T-helper 17 cell (primary cell): ENCODE measurements at places on chromosomes 6 and 20.

GRCh38 chr6:81063891-81064290 is 688.6 kb downstream of the TENT5A start:
- no peaks in the 10 kb centered on the region for H3K36me3 ChIP-seq
- no peaks in the 10 kb centered on the region for H3K4me1 ChIP-seq
- DNase-seq, result no peak
- no peak overlapping the region for H3K4me3 ChIP-seq
- no peak overlapping the region for H3K27ac ChIP-seq

GRCh38 chr6:170006900-170007467 is 255.6 kb downstream of the ERMARD start:
- H3K27me3 ChIP-seq, result peaks cover 33% of the 10 kb centered on the region
- H3K4me1 ChIP-seq, result no peaks in the 10 kb centered on the region
- DNase-seq, result no peak
- H3K4me3 ChIP-seq, result no peak overlapping the region
- H3K36me3 ChIP-seq, result no peaks in the 10 kb centered on the region

- H3K4me3 ChIP-seq, result no peak overlapping the region
- H3K27me3 ChIP-seq, result peaks cover 13% of the 10 kb centered on the region
- H3K4me1 ChIP-seq, result peaks cover 5% of the 10 kb centered on the region
- no peak for DNase-seq
- no peak overlapping the region for H3K27ac ChIP-seq
These were observed 53.6 kb downstream of the JPH2 start for GRCh38 chr20:44133424-44133823.

DNA sequence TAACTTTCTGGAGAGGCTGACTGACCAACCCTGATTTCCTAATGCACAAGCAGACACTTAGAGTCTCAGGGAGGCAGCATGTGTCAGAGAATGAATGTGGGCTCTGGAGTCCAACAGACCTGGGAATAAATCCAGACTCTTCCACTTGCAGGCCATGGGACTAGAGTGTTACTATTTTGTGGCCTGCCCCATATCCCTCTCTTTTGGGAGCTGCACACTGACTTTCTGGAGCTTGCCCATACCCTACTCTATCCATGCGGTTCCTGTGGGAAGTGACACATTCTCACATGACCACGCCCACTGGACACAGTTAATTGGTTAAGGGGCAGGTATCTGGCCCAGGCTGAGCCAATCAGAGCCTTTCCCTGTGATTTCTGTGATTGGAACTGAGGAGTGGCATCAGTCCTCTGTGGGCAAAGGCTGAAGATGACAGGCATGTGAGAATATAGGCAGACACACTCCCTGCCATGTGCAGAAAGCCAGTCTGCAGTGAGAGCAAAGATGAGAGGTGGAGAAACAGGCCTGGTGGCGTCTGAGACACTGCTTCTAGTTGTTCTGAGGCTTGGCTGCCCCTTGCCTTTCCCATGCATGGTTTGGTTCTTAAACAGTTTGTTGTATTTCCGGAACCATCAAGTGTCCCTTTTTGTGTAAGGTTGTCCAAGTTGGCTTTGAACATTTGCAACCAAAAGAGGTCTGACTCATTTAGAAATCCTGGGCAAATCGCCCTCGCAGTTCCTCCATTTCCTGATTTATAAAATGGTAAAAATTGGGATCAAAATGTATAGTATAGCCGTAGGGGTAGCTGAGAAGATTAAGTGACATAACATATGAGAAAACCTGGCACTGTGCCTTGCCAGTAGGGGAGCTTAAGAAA is 125.6 kb downstream of the CDC5L start:
- no peak overlapping the region for H3K27ac ChIP-seq
- H3K4me1 ChIP-seq, result no peaks in the 10 kb centered on the region

GRCh38 chr6:55474382-55474781 is 104.6 kb downstream of the HMGCLL1 start:
- H3K4me3 ChIP-seq, result no peak overlapping the region
- H3K27me3 ChIP-seq, result no peaks in the 10 kb centered on the region
- no peak overlapping the region for H3K27ac ChIP-seq
- H3K36me3 ChIP-seq, result no peaks in the 10 kb centered on the region
- DNase-seq, result no peak
- H3K4me1 ChIP-seq, result no peaks in the 10 kb centered on the region

- H3K4me3 ChIP-seq, result peak overlapping the region; percentile 80
- no peak for DNase-seq
- peak overlapping the region; percentile 89 for H3K27ac ChIP-seq
These were observed 34.0 kb downstream of the TRERF1 start for GRCh38 chr6:42417641-42418112.

DNA sequence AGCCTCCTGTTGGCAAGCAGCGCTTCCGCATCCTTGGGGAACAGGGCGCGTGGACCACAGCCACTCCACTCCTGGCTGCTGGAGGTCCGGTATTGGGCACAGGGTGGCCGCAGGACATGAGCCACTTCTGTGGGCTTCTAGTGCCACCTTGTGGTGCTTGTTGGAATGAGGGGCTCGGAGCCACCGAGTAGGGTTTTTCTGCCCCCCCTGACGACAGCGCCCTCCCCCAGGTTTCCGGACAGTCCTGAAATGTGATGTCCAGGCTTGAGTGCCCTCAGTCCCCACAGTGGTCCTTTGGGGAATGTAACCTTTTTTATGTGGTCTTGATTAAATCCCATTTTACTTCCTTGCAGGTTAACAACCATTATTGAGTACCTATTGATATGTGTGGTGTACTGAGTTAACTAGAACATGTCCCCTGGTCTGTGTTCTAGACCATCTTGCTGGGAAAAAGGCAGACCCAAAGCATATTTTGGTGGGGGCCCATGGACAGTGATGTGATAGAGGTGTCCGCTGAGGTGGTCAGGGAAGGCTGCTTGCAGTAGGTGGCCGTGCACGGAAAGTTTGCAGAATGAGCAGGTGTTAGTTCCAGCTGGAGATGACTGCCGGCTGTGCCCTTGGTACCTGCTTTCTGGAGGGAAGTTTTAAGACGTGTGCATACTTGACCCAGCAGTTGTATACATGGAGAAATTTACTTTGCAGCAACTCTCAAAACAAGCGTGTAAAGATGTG is 70.0 kb downstream of the PTPN1 start:
- H3K4me1 ChIP-seq, result peaks cover 8% of the 10 kb centered on the region
- H3K27me3 ChIP-seq, result no peaks in the 10 kb centered on the region
- H3K36me3 ChIP-seq, result peaks cover 2% of the 10 kb centered on the region
- peak overlapping the region; percentile 45 for H3K4me3 ChIP-seq

- no peak for DNase-seq
- peak overlapping the region; percentile 99 for H3K4me3 ChIP-seq
- H3K27me3 ChIP-seq, result peaks cover 12% of the 10 kb centered on the region
- peaks cover 2% of the 10 kb centered on the region for H3K36me3 ChIP-seq
These were observed 972 bp upstream of the PHF3 start for GRCh38 chr6:63634630-63635029.
